ENCODE measurements at places on chromosomes 2 and 18. TPM values are rescaled to one million over a fixed set of nuclear protein-coding genes. Genes with fewer than 3 reads are reported as not detected.

ACADL gene
- not detected for polyA plus RNA-seq

ST8SIA5 gene
- not detected for polyA plus RNA-seq

DNA sequence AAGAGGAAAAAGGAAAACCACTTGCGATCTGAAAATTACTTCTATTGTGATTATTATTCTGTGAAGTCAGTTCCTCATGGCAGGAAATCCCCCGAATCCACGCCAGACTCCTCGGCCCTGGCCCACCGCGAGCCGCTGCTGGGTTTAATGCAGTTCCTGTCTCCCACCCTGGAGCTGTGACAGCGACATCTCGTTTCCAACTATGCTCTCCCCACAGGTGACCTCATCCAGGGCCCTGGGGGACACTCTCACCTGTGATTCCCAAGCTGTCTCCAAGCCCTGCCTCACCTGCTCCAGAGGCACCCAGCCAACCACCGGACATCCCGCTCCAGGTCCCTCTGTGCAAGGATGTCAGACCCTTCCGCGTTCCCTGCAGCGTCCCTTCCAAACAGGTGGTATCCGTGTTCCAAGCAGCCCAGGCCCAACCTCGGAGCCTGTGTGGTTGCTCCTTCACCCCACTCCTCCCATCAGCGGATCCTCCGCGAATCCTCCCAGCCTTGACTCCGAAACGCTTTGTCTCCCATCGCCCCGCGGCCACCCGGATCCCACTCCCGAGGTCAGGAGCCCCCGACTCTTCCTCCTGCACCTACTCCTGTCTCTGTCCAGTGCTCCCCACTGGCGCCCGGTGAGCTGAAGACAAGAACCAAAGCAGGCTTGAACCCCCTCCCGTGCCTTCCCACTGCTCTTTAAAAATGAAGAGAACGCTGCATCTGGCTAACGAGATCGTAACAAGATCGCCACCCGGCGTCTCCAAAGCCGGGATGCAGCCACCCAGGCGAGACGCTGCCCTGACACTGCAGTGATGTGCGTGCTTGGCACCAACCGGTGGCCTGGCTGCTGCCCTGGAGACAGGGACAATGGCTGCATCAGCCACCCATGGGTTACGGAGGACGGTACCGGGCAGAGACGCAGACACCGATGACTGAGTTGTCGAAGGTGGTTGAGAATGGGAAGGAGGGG lies 96.5 kb downstream of the NDUFA10 start:
- H3K27me3 ChIP-seq: peaks cover 3% of the 10 kb centered on the region
- H3K27ac ChIP-seq: no peak overlapping the region
- no peaks in the 10 kb centered on the region for H3K36me3 ChIP-seq

GRCh38 chr2:46828491-46829230 lies 86.9 kb downstream of the MCFD2 start:
- H3K27ac ChIP-seq: no peak overlapping the region
- no peak for DNase-seq
- no peaks in the 10 kb centered on the region for H3K4me1 ChIP-seq

GRCh38 chr2:191693778-191694177 lies 15.8 kb downstream of the NABP1 start:
- no peak overlapping the region for H3K4me3 ChIP-seq
- H3K4me1 ChIP-seq: peaks cover 12% of the 10 kb centered on the region
- no peaks in the 10 kb centered on the region for H3K27me3 ChIP-seq
- H3K36me3 ChIP-seq: peaks cover 4% of the 10 kb centered on the region
- DNase-seq: no peak

DNA sequence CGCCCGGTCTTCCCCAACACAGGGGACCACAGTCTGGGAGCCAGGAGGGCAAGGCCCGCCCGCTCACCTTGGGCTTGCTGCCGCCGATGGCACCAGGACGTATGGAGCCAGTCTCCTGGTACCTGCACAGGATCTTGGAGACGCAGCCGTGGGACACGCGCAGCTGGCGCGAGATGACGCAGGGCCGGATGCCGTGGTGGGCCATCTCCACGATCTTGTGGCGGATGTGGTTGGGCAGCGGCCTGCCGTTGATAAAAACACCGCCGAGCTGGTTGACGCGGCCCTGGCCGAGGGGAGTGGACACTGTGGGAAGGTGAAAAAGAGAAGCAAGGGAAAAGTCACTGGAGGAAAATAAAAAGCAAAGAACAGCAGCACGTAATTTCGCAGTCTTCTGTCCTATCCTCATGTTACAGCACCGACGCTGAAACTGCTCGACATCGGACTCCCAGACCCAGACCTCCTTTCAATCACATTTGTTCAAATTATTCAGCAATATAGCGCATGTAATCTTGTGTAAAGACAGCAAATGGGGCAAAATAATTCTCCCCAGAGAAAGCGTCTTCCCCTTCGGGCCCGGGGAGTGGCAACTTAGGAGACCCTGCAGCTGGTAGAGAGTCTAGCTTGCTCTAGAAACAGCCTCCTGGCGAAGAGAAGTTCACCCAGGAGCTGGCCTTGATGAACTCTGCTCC lies 1.7 kb downstream of the PAX3 start:
- H3K4me3 ChIP-seq: no peak overlapping the region
- no peak overlapping the region for H3K27ac ChIP-seq
- H3K4me1 ChIP-seq: peaks cover 23% of the 10 kb centered on the region
- no peak for DNase-seq
- H3K36me3 ChIP-seq: peaks cover 4% of the 10 kb centered on the region

GGCX gene
- 11.4 TPM for polyA plus RNA-seq

DNA sequence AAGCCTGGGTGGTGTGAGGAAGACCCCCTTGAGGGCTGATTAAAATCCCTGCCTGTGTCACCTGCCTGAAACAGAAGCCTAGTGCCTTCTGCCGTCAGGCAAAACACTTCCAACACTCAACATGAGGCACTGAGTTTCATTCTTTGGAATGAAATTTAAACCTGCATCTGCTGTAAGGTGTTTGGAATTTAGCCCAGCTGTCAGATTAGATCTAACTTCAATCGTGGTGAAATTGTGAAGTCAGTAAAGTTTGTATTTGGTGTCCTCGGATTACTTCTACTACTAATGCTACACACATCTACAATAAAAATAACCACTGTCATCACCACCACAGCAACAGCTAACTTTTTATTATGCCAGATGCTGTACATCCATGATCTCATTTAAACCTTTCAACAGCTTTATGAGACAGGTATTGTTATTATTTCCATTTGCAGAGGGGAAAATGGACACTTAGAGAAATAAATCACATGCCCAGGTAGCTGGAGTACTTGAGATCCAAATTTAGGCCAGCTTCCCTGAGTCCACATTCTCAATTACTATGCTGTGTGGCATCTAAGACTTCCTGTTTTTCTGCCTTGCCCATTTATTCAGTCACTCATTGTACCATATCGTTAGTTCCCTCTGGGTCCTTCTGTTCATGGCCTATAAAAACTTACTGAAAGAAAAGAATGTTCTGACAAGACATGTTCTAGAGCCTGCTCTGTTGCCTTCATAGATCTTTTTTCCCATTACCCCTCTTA lies 98.2 kb upstream of the GCFC2 start:
- no peak for DNase-seq
- no peak overlapping the region for H3K4me3 ChIP-seq
- H3K4me1 ChIP-seq: no peaks in the 10 kb centered on the region
- peaks cover 2% of the 10 kb centered on the region for H3K27me3 ChIP-seq
- H3K27ac ChIP-seq: no peak overlapping the region

DNA sequence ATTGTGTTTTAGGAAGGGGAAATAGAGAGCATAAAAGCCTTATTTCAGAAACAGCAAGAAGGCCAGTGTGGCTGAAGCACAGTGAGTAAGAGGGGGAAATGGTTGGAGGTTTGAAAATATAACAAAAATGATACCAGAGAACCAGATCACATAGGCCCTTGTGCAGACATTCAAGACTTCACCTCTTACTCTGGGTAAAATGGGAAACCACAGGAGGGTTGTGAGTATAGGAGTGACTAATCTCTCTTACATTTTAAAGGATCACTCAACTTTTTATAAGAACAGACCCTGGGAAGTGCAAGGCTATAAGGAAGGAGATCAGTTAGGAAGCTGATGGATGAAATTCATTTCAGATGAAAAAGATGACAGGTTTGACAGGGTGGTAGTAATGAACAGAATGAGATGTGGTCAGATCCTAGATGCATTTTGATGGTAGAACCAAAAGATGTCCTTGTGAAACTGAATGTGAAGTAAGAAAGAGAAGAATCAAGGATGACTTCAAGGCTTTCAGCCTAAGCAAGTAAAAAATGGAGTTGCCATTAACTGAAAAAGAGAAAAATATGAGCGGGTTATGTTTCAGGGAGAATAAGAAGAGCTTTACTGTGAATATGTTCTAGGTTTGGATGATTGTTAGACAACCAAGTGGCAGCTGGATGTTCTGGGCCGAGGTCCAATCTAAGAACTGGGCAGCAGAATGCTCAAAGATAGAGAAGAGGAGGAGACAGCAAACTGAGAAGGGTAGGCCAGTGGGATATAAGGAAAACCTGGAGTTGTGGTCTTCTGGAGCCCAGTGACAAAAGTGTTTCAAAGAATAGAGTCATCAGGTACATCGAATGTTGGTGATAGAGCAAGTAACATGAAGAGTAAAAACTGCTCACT lies 65.1 kb downstream of the USP40 start:
- H3K27me3 ChIP-seq: no peaks in the 10 kb centered on the region
- H3K4me1 ChIP-seq: peaks cover 6% of the 10 kb centered on the region
- no peak overlapping the region for H3K4me3 ChIP-seq
- peaks cover 46% of the 10 kb centered on the region for H3K36me3 ChIP-seq
- DNase-seq: no peak

PDE11A gene
- not detected for polyA plus RNA-seq

All from immature natural killer cell (primary cell).